ENCODE measurements at places on chromosomes 6 and 20. TPM values are rescaled to one million over a fixed set of nuclear protein-coding genes. Genes with fewer than 3 reads are reported as not detected.

- DNase-seq, result no peak
- H3K4me1 ChIP-seq, result no peaks in the 10 kb centered on the region
- H3K4me3 ChIP-seq, result no peak overlapping the region
- no peaks in the 10 kb centered on the region for H3K36me3 ChIP-seq
- H3K27me3 ChIP-seq, result no peaks in the 10 kb centered on the region
Measured at GRCh38 chr6:90216072-90216977, 80.3 kb downstream of the BACH2 start.

GRCh38 chr6:54248994-54249393, 59.2 kb upstream of the TINAG start:
- no peak overlapping the region for H3K4me3 ChIP-seq
- no peaks in the 10 kb centered on the region for H3K36me3 ChIP-seq
- DNase-seq, result no peak
- H3K4me1 ChIP-seq, result no peaks in the 10 kb centered on the region
- no peak overlapping the region for H3K27ac ChIP-seq

GRCh38 chr6:70112716-70113115, 190.2 kb downstream of the COL9A1 start:
- no peaks in the 10 kb centered on the region for H3K27me3 ChIP-seq
- H3K4me1 ChIP-seq, result peaks cover 5% of the 10 kb centered on the region
- no peaks in the 10 kb centered on the region for H3K36me3 ChIP-seq
- H3K4me3 ChIP-seq, result no peak overlapping the region
- DNase-seq, result no peak

DNA sequence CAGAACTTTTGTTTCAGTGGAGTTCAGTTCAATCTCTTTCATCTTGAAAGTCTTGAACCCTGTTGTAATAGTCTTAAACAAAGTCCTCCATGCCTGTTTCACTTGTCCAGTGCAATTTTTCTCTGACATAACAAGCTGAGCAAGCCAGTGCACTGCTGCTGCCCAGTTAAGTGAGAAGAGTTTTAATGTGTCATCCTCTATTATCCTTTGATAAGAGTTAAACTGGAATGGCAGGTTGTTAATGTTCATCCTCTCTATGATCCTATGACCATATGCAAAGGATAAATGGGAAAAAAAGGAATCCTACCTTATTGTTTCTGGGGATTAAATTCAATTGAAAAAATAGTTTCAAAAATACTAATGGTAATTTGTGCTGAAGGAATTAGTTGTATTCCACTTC, 197.5 kb downstream of the FRK start:
- DNase-seq, result no peak
- H3K36me3 ChIP-seq, result no peaks in the 10 kb centered on the region
- H3K4me1 ChIP-seq, result no peaks in the 10 kb centered on the region
- no peaks in the 10 kb centered on the region for H3K27me3 ChIP-seq
- H3K27ac ChIP-seq, result no peak overlapping the region

- H3K27me3 ChIP-seq, result no peaks in the 10 kb centered on the region
- no peak overlapping the region for H3K4me3 ChIP-seq
- no peak for DNase-seq
- H3K27ac ChIP-seq, result no peak overlapping the region
- no peaks in the 10 kb centered on the region for H3K36me3 ChIP-seq
Measured at GRCh38 chr20:24296477-24297261, 172.8 kb upstream of the SYNDIG1 start.

DNA sequence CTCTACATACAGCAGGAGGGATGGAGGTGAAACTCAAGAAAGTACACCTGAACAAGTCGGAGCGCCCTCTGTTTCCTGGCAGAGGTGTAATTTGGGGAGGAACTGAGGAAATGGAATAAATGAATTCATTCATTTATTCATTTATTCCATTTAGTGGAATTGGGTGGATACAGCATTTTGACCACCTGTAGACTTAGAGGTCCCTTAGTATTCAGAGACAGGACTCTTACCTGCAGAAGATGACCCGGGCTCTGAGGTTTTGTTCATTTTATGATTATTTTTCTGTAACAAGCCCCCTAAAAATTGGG, 9.1 kb downstream of the TRIM31 start:
- H3K27ac ChIP-seq, result no peak overlapping the region
- peaks cover 25% of the 10 kb centered on the region for H3K27me3 ChIP-seq
- no peaks in the 10 kb centered on the region for H3K36me3 ChIP-seq
- peaks cover 36% of the 10 kb centered on the region for H3K4me1 ChIP-seq

DNA sequence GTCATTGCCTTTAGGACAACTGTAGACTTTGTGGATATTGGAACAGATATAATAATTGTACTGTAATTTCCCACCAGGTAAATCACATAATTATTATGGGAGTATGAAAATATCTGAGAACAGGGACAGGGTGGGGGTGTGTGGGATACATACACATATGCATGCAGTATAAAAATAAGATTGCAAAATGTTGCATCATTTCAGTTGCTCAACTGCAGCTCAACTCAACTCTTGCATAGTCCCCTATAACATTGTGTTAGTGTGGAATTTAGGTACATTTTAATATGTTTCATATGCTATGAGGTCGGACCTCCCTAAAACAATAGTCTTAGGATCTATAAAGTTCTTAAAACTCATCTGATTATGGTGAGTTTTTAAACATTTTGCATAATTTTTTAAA, 275.0 kb upstream of the FLRT3 start:
- no peak for DNase-seq
- no peaks in the 10 kb centered on the region for H3K4me1 ChIP-seq
- no peak overlapping the region for H3K27ac ChIP-seq
- no peaks in the 10 kb centered on the region for H3K27me3 ChIP-seq
- no peak overlapping the region for H3K4me3 ChIP-seq
- H3K36me3 ChIP-seq, result no peaks in the 10 kb centered on the region

LINC00237 gene
- not detected for total RNA-seq

ANGPT4 gene
- 0.27 TPM for total RNA-seq

Data from sigmoid colon (tissue), 7 donors.